ENCODE measurements at places on chromosomes 5 and 9. TPM values are rescaled to one million over a fixed set of nuclear protein-coding genes. Genes with fewer than 3 reads are reported as not detected.

DNA sequence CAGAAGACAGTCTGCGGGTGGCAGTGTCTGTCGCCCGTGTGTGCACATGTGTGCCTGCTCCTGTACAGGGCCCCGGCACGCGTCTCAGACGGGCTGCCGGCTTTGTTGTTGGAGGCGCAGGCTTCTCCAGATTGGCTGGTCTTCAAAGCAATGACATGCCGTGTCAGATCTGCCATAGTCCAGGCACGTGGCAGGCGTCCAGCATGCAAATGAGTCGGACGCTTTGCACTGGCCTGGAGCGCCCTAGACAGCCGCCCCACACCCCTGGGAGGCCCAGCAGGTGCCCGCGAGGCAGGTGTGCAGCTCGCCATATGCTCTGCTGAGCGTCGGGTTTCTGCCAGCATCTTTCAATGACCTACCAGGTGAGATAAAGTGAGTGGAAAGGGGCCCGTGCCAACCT, 71.5 kb downstream of the GADD45G start:
- no peak overlapping the region for H3K4me3 ChIP-seq
- no peak overlapping the region for H3K27ac ChIP-seq
- H3K27me3 ChIP-seq = no peaks in the 10 kb centered on the region
- H3K4me1 ChIP-seq = no peaks in the 10 kb centered on the region
- DNase-seq = no peak

DNA sequence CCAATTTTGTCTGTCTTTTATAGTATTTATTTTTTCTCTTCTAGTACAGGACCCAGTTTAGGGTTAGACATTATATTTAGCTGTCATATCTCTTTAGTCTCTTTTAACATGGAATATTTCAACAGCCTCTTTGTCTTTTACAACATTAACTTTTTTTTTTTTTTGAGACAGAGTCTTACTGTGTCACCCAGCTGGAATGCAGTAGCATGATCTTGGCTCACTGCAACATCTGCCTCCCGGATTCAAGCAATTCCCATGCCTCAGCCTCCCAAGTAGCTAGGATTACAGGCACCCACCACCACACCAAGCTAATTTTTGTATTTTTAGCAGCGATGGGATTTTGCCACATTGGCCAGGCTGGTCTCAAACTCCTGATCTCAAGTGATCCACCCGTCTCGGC, 90.1 kb downstream of the ADAMTS6 start:
- H3K4me3 ChIP-seq = no peak overlapping the region
- no peaks in the 10 kb centered on the region for H3K4me1 ChIP-seq
- no peak for DNase-seq
- no peaks in the 10 kb centered on the region for H3K27me3 ChIP-seq
- H3K27ac ChIP-seq = no peak overlapping the region

DNA sequence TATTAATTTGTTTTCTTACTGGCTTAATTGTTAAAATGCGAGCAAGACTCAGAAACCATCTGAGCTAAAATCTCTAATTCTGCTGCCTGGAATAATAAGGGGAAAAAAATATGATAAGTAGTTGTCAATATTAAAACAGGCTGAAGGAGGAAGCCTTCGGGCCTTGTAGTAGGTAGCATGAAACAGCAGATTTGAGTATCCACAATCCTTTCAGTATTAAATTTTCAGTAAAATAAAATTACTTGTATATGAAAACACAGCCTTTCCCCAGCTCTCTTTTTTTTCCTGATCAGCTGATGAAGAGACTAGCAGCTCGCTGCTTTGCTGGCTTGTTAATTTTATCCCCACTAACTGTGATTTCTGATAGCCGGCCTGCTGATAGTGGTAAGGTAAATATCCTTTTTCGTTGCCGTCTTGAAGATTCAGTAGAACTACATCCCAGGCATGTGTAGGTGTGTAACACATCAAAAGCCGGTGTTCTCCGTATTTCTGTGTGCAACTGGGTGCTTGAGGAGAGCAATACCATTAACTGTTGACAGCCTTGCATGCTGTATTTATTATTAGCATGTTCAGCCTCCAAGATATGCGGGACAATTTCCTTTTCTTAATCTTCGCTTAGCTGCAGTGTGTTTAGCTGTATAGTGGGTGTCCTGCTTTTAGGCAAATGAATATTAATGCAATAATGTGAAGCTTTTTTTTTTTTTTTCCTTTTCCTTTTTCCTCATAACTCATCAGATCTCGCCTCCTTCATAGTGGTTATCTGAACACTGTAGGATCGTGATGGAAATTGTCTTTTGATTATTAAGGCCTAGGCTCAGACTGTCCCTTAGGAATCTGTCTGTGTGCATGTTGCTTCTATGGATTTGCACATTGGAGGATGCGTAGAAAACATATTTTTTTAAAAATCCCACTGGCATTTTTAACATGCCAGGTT, 144.6 kb downstream of the SMARCA2 start:
- no peaks in the 10 kb centered on the region for H3K4me1 ChIP-seq
- H3K27ac ChIP-seq = no peak overlapping the region
- no peak overlapping the region for H3K4me3 ChIP-seq
- no peaks in the 10 kb centered on the region for H3K36me3 ChIP-seq

GRCh38 chr5:102873379-102873932, 118.4 kb downstream of the PAM start:
- H3K27me3 ChIP-seq = no peaks in the 10 kb centered on the region
- no peak for DNase-seq
- no peak overlapping the region for H3K4me3 ChIP-seq

GRCh38 chr5:170300361-170301013, 2.9 kb upstream of the LCP2 start:
- no peaks in the 10 kb centered on the region for H3K4me1 ChIP-seq
- no peak for DNase-seq

ACSL6 gene
- 2.3 TPM for total RNA-seq

PLEKHG4B gene
- 0.02 TPM for total RNA-seq

Measured in HCT116 (cell line).